ENCODE measurements at places on chromosomes 1 and 21.

DNA sequence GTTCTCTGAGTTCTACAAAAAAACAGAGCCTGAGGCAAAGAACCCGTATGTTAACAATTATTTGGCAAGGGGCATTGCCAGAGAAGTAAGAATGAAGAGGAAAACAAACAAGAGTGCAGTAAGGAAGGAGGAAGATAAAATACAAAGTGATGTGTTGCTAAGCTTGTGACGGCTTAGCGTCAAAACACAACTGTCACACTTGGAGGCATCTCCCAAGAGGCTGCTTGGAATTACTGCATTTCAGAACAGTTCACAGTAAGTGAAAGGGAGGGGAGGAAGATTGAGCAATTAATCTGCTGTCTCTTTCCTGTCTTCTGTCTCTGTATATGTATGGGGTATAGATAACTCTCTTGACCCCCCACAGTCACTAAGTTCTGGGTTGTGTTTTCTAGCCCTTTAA, 1017.0 kb upstream of the TMPRSS15 start:
- DNase-seq: no peak

GRCh38 chr21:37582590-37582989, 216.0 kb downstream of the DYRK1A start:
- DNase-seq: no peak

DNA sequence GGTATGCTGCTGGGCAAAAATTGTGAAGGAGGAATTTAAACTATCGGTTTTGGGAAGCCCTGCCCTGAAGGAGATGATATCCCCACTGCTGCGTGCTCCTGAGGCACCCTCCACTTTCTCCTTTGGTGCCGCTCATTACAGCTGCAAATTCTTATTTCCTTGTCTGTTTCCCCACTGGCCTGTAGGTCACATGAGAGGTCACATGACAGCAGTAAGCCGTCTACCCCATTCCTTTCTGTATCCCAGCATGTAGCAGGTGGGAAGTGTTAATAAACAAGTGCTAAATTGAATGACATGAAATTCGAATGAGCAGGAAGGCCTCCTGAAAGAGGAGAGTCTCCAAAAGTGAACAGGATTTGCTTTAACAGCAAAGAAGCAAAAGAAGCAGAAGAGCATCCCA, 58.7 kb downstream of the GRIK3 start:
- no peak for DNase-seq

DNA sequence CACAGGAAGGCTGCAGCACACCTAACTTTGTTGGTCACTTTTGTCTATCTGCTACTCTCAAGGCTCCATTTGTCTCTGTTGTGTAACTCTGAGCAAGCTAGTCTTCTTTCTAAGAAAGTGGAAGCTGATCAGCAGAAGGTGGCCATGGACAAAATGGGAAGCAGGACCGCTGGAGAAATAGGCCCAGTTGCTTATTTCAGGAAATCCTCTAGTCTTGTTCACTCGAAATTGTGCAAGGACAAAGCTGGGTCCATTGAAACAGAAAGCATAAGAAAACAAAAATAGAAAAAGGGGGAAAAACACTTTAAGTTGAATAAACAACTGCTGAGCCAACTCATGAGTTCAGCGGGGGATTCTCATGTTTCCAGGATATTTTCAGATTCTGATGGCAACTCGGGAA, 150.1 kb downstream of the PBX1 start:
- no peak for DNase-seq

- DNase-seq: no peak
These were observed 289.7 kb downstream of the HHAT start for GRCh38 chr1:210618369-210618768.

DNA sequence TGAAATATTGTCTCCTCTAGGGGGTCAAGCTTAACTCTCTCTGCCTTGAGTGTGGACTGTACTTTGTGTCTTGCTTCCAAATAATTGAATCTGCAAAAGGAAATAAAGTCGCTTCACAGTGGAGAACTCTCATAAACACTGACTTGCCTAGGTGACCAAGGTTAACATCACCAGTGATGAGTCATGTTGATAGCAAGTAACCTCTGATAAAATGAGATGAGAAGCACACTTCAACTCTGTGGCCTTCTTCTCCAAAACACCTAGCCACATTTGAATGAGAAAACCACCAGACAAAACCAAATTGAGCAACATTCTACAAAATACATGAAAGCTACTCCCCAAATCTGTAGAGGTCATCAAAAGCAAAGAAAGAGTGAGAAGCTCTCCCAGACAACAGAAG, 37.6 kb downstream of the PDE4B start:
- DNase-seq: no peak

- DNase-seq: no peak
These were observed 34.9 kb downstream of the ATP2B4 start for GRCh38 chr1:203661572-203661971.

DNA sequence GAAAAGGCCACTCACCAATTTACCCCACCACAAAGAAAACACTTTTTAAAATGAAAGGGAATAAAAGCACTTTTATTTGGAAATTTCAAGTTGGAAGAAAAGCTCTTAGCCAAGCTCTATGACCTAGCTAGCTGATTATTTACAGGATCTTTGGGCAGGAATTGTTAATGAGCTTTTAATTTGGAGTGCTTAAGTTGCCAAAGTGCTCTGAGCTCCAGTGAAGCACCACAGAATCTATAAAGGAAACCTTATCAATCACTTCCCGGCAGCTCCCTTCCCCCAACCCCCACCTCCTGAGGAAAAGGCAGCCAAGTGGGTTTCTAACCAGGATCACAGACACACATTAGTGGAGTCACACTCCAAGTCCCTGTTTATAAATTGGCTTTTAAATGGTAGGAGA, 1.5 kb downstream of the ERI3 start:
- no peak for DNase-seq

- DNase-seq: no peak
These were observed 31.2 kb downstream of the MTARC1 start for GRCh38 chr1:220817907-220818306.
